ENCODE measurements at places on chromosomes 2 and 18.

- no peak for DNase-seq
Observed at GRCh38 chr18:58249712-58250111, 205.7 kb downstream of the NEDD4L start.

- no peak for DNase-seq
Observed at GRCh38 chr2:97831121-97831520, 117.7 kb downstream of the ZAP70 start.

- no peak for DNase-seq
Observed at GRCh38 chr2:239201531-239201876, 199.3 kb downstream of the HDAC4 start.

DNA sequence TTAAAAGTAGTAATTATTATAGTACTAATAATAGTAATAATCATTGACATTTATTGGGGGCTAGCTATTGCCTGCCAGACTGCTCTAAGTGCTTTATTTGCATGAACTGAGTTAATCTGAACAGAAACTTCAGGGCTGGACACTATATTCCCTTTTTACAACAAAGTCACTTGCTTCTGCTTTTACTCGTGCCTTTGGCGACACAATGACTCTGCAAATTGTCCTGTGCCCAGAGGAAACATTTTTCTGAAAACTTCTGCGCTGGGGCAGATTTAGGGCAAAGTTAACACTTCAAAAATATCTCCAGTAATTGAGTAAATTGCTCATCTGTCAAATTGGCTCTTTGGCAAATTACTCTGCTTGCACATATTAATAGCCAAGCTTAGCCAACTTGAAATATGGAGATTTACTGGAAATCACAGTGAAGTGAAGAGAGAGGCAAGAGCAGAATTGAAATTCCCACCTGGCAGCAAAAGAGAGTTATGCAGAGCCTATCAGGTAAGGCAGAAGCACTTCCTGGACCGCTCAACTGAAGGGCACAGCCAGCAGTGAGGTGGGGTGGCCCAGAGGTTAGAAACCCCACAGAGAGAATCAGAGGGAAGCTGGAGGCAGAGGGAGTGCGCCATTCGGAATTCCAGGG lies 36.3 kb downstream of the BMP10 start:
- no peak for DNase-seq

GRCh38 chr2:85534881-85535280 lies 4.1 kb upstream of the MAT2A start:
- DNase-seq, result no peak

GRCh38 chr18:23283916-23284430 lies 148.7 kb downstream of the CABLES1 start:
- DNase-seq, result no peak

- no peak for DNase-seq
Observed at GRCh38 chr2:31255911-31256571, 22.1 kb downstream of the EHD3 start.

DNA sequence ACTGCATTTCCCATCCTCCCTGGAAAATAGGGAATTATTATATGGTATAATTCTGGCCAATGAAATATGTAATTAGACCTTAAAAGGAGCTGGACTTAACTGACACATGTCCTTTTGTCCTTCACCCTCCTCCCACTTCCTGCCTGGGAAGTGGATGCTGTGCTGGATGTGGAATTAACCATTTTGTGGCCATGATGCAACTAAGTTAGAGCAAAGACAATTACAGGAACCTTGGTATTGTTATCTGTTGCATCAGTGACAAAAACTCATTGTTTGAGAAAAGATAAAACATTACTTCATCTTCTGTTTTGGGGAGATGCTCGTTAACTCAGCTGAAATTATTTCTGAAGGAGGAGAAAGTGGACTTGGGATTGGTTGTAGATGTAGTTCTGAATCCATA lies 227.7 kb upstream of the BOD1L2 start:
- DNase-seq, result no peak

DNA sequence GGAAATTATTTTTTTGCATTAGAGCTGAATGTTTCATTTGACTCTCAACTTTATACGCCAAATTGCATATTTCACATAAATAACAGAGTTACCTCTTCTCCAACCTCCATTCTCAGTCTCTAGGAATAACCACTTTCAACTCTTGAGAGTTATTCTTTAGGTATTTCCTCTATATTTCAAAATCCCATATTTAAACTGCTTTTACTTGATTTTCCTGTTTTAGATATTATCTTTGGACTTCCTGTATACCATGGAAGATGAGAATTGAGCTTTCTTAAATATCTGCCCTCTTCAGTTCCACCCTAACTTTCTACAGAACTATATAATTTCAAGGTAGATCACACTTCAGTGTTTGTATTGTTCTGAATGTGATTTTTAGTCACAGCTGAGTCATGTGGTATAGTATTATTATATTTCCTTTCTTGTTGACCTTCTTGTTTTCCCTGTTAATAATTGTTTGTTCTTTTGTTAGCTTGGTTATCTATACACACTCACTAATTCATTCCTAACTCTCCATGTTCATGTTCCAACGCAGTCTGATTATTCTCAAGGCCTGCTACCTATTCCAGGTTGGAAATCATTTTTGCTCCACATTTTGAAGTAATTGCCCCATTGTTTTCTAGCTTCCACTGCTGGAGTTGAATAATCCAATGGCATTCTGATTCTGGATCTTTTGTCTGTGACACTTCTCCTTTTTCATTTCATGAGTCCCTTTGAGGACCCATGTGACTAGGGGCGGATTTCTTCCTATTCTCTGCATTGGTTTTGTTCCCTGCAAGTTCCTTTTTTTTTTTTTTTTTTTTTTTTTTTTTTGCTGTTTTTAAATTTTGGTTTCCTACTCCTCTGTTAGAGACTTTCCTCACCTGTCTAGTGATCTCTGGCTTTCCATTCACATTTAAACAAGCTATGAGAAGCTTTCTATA lies 156.8 kb upstream of the RBMS1 start:
- DNase-seq, result no peak

- DNase-seq, result no peak
Observed at GRCh38 chr2:54287532-54287931, 31.5 kb upstream of the TSPYL6 start.

GRCh38 chr2:223541546-223541945 lies 60.6 kb downstream of the SCG2 start:
- no peak for DNase-seq

GRCh38 chr18:3190610-3191009 lies 29.2 kb downstream of the MYOM1 start:
- no peak for DNase-seq

- DNase-seq, result no peak
Observed at GRCh38 chr2:207836521-207837133, 66.9 kb upstream of the FZD5 start.

DNA sequence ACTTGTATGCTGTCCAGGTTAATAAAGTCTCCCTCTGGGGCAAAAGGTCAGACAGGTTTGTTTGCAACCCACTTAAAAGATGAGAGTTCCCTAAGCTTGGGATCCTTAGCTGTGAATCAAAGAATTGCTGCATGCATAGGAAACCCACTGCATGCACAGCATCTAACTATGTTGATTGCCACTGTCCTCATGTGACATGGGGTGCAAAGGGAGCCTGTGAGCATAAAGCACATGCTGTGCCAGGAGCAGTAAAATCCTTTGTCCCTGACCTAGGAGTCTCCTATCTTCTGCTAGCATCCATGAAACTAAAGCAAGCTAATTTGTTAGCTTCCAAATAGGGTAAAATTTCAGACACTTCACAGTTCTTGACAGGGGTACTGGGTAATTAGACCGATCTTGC lies 13.8 kb downstream of the METTL4 start:
- DNase-seq, result no peak

DNA sequence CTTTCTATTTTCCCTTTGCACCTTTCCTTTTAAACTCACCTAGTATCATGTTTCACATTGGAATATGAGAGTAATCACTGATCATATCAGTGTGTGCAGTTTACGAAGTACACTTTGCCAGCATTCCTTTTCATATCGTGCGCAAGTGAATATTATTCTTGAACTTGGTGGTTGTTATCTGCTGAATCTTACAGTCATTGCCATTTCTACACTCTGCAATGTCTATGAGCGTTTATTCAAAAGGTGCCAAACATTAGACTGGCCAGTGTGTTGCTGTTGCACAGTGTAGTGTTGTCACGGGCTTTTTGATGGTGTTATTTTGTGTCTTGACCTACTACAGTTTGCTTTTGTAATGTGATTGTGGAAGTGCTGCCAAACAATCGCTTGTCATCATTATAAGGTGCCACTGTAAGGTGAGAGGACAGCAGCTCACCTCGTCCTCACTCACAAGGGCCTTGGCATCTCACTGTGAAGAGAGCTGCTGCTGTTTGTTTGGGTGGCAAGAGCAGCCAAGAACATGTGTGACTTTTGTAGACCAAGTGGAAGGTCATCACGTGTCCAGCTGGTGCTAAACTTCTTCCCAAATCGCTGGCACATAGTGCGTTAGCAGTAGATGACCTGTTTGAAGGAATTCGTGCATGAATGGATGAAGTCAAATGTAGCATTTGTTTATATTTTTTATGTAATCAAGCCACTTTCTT lies 113.3 kb downstream of the MYO1B start:
- DNase-seq, result no peak

DNA sequence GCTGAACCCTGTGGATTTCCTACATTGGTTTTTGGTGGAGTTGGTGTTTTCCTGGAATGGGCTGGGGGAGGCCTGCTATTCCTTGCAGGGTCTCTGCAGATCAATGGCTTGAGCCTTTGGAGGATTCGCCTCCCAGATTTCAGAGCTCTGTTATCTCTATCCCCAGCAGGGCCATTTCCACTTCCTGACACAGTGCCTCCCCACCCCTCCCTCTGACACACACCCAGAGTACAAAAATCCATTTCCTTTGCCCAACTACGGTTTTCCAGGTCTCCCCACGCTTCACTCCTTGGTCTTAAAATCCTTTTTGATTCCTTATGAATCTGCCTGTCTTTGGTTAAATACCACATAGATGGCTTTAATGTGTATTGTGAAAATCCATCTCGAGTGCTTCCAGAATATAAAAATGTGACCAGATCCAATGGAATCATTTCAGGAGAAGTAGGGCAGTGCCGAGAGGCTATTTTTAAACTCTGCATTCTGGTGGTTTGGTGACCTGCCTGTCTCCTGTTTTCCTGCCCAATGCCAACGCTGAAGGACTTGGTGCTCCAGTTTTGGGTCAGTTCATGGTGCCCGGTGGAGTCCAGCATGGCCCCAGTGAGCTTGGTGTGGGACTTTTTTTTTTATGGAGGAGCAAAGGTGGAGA lies 60.9 kb downstream of the ARL4C start:
- no peak for DNase-seq

GRCh38 chr18:73948084-73948483 lies 199.6 kb downstream of the FBXO15 start:
- DNase-seq, result no peak

- DNase-seq, result no peak
Observed at GRCh38 chr2:234202601-234203000, 152.1 kb downstream of the SPP2 start.

- no peak for DNase-seq
Observed at GRCh38 chr2:54704688-54705605, 18.5 kb upstream of the EML6 start.

- no peak for DNase-seq
Observed at GRCh38 chr18:69900941-69901340, 46.7 kb downstream of the CD226 start.

- peak; percentile 15 for DNase-seq
Observed at GRCh38 chr2:86068136-86068588, 37.5 kb downstream of the POLR1A start.

DNA sequence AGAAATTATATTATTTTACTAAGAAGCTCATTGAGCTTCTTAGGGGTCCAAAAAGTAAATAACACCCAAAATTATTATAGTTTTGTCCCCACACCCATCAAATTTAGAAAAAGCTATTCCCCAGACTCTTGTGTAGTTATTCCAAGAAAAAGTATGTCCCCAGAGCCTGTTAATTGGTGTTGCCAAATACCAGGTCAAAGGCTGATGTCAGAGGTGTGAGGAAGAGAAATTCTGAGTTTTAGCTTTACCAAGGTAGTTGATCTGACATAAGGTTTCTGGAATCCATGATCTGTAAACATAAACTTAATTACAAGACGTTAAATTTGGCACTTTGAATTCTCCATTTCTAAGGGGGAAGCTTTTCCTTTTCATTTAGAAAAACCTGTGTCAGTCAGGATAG lies 29.3 kb upstream of the PSME4 start:
- no peak for DNase-seq

DNA sequence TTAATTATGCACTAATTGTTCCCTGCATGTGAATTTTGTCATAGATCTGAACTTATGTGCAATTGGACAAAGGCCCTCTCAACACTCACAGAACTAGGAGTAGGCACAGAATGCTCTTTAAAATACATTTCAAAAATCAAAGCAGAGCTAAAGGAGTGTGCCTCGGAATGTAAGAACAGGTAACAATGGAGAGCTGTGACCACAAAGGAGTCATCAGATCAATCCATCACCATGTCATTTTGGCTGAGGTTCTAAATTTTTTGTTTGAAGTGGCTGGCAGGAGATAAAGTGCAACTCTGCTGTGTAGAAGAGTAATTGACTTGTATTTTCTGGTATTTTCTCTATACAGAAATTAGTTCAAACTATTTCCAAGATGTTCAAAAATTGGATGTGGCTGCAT lies 155.4 kb downstream of the NRP2 start:
- DNase-seq, result no peak

DNA sequence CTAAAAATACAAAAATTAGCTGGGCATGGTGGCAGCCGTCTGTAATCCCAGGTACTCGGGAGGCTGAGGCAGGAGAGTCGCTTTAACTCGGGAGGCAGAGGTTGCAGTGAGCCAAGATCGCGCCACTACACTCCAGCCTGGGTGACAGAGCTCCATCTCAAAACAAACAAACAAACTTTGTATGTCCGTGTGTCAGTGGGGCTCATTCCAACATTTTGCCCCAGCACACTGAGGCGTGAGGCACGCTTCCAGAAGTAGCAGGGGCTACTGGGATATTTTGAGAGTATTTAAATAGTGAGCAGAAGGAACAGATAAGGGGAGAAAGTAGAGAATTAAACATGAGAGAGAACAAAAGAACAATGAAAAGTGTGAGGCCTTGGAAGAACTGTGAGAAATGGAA lies 83.3 kb upstream of the TANK start:
- no peak for DNase-seq

- no peak for DNase-seq
Observed at GRCh38 chr2:200616193-200616592, 30.4 kb downstream of the AOX1 start.

- no peak for DNase-seq
Observed at GRCh38 chr2:238282861-238283738, 5.3 kb downstream of the PER2 start.

DNA sequence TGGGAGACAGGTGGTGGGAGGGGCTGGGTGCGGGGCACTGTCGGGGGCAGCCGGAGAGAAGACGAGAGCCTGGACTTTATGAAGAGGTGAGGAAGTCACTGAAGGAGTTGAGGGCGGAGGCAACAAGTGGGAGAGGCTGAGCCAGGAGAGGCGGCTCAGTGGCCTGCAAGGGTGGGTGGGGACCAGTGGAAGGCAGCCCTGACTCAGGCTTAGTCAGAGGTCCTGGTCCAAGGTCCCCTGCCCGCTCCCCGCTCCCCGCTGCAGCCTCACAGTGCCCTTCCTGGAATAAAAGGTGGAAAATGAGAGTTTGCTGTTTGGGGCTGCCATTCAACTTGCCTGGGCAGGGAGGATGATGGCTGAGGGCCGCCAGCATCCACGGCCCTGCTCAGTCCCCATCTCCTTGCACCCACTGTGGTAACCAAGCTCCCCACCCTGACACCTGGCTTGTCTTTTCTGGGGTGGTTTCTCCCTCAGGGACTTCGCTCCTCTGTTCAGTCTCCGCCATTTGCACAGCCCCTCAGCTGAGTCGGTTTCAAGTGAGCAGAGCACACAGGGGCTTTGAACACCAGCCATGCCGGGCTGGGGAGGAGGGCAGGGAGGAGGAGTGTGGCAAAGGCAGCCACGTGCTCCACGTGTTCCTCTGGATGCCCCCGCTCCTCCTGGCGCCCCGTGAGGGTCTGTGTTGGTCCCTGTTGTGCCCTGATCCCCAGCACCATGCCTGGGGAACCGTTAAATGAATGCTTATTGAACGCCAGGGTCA lies 13.7 kb upstream of the RALB start:
- no peak for DNase-seq
